Cardiac ventricle fibroblast (primary cell): ENCODE measurements at places on chromosomes 7 and 10. TPM values are rescaled to one million over a fixed set of nuclear protein-coding genes. Genes with fewer than 3 reads are reported as not detected.

SLC26A5 gene
- not detected in 2 replicates for total RNA-seq

RBP3 gene
- total RNA-seq = not detected in 2 replicates

TMEM236 gene
- 0.06 and 0.15 TPM in 2 replicates for total RNA-seq

PAPOLB gene
- total RNA-seq = 0.24 TPM in 1 of 2 replicates, not detected in the other

GPNMB gene
- 196 and 209 TPM in 2 replicates for total RNA-seq

RHOBTB1 gene
- 8.9 and 15.3 TPM in 2 replicates for total RNA-seq

CALML5 gene
- total RNA-seq = not detected in 2 replicates

SPDYE2B gene
- total RNA-seq = not detected in 2 replicates

SPAM1 gene
- total RNA-seq = not detected in 2 replicates

ZNF248 gene
- total RNA-seq = 5.6 and 7.2 TPM in 2 replicates

RTKN2 gene
- total RNA-seq = not detected in 2 replicates

ANXA8 gene
- total RNA-seq = not detected in 2 replicates

AKR1B15 gene
- total RNA-seq = not detected in 2 replicates

LYZL2 gene
- total RNA-seq = not detected in 2 replicates

UFSP1 gene
- 2.5 and 7.7 TPM in 2 replicates for total RNA-seq

LIPN gene
- total RNA-seq = not detected in 2 replicates

METTL27 gene
- total RNA-seq = 2.0 and 3.0 TPM in 2 replicates

MPP7 gene
- total RNA-seq = not detected in 2 replicates

IRF5 gene
- not detected in 2 replicates for total RNA-seq

FAM131B gene
- 0.94 and 1.5 TPM in 2 replicates for total RNA-seq

BHLHA15 gene
- total RNA-seq = not detected in 2 replicates

CYP2C18 gene
- total RNA-seq = not detected in 2 replicates

SFTPD gene
- not detected in 2 replicates for total RNA-seq

FXYD4 gene
- not detected in 2 replicates for total RNA-seq

PTTG1IP2 gene
- total RNA-seq = not detected in 2 replicates

SERPINE1 gene
- 408 and 426 TPM in 2 replicates for total RNA-seq

ELN gene
- 17.1 and 20.8 TPM in 2 replicates for total RNA-seq

CHAT gene
- total RNA-seq = not detected in 2 replicates

TBX20 gene
- 53.6 and 54.1 TPM in 2 replicates for total RNA-seq

IL6 gene
- 3.1 and 5.2 TPM in 2 replicates for total RNA-seq

CLRN3 gene
- total RNA-seq = not detected in 2 replicates

ZEB1 gene
- 25.4 and 35.3 TPM in 2 replicates for total RNA-seq

PCLO gene
- total RNA-seq = not detected in 2 replicates

OPALIN gene
- not detected in 2 replicates for total RNA-seq

SH3PXD2A gene
- 26.0 and 27.3 TPM in 2 replicates for total RNA-seq

NPSR1 gene
- total RNA-seq = not detected in 2 replicates

ETV1 gene
- total RNA-seq = 9.0 and 17.6 TPM in 2 replicates

UNC5B gene
- 58.3 and 61.5 TPM in 2 replicates for total RNA-seq

CFTR gene
- total RNA-seq = not detected in 2 replicates

TACR2 gene
- total RNA-seq = 0.06 and 0.10 TPM in 2 replicates

WDR86 gene
- total RNA-seq = 2.4 and 4.6 TPM in 2 replicates

TAS2R4 gene
- total RNA-seq = 0.12 and 0.29 TPM in 2 replicates

ZFYVE27 gene
- 11.2 and 11.4 TPM in 2 replicates for total RNA-seq
